CD4-positive, alpha-beta T cell treated with Interleukin-6 at 100 ng/mL for 8 hours (primary cell): ENCODE measurements at places on chromosomes 6 and 20.

- no peak for DNase-seq
These were observed 1.7 kb upstream of the C6orf141 start for GRCh38 chr6:49548613-49549304.

DNA sequence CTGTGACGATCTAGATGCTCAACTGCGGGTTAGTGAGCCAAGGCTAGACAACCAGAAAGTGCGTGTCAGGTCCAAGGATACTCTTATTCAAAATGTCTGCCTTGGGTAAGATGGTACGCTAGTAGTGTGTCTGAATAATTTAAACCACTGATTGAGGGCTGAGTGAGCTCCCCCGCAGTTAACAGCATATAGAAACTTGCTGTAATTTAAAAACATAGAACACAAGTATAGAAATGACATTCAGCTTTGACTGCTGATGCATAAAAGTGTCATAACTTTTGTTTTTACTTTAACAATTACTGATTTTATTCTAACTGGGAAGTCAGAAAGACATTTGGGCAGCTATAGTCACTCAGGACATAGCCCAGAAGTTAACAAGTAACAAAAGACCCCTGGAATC, 45.6 kb upstream of the SLC22A1 start:
- no peak for DNase-seq

DNA sequence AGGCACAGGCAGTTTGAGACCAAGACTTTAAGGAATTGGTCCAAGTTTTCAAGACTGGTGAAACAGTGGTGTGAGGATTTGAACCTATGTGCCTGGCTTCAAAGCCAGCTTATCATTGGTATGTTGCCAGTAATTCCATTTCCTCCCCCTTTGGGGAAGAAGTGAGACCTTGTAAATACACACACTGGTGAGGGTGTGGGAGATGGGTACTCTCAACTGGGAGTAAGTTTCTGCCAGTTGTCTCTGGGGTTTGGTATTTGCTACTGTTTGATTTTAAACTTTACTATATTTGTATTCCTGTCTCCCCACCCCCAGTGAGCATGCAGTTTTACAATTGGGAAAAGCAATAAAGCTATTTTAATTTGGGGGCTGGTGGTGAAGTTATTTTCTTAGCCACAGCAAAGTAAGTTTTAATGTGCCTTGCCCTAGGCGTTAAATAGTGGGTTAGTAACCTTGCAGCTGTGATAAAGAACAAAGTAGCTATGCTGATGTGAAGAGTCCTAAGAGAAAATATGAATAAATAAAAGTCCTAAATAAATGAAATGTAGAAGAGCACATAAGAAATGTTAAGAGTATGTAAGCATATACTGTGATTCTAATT, 31.0 kb downstream of the SNX9 start:
- no peak for DNase-seq

GRCh38 chr6:27812078-27812804, 100.0 kb downstream of the OR2B2 start:
- DNase-seq: no peak

DNA sequence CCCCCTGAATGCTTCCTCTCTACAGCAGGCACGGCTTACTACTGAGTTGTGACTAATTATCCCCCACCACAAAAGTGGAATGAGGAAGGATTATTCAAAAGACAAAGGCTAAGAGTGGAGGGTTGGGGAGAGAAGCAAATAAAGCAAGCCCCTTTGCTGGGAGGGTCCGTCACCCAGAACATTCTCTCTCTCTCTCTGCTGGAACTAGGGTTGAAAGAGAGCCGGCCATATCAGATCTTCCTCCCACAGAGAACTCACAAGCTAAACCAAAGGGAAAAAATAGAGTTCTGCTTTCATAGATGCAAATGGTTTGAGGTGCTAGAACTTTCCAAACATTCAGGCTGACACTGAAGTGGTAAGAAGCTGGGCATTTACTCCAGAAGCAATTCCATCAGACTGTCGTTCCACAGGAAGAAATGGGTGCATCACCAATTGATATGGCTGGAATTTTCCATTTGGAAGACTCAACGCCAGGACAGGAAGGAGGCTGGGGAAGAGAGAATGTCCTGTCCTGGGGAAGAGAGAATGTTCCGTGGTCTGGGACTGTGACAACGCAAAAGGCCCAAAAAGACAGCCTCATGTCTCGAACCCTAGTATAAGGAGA, 7.9 kb downstream of the ZMYND8 start:
- no peak for DNase-seq
